Fibroblast of the aortic adventitia (primary cell): ENCODE measurements at places on chromosomes 2 and 18.

DNA sequence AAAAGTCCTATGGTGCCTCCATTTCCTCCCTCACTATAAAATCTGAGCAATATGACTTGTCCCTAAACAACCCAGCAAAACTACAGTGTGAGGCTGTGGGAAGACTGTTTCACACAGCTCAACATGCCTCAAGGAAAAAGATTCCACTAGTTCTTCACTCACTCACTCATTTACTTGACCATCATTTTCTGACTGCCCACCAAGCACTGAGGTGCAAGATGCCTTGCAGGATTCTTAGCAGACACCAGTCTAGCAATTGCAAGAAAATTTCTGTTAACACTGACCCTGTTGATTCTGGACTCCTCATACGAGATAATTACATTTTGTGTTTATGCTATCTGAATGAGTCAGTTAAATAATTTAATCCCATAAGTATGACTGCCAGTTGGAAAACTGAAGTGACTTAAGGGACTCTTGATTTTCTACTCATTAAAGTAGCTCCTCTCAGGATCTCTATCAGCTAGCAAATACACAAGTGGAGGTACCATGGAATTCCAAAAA, 51.9 kb upstream of the PCBP1 start:
- DNase-seq = peak; percentile 15

DNA sequence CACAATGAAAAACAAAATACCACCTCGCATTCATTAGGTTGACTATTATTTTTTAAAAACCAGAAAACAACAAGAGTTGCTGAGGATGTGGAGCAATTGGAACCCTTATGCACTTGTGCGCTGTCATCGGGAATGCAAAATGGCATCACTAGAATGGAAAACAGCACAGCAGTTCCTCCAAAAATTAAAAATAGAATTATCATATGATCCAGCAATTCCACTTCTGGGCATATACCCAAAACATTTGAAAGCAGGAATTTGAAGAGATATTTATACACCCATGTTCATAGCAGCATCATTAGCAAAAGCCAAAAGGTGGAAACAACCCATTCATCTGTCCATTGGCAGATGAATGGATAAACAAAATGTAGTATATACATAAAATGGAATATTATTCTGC, 11.9 kb upstream of the NMUR1 start:
- peak; percentile 58 for DNase-seq

- DNase-seq = no peak
Measured at GRCh38 chr18:79379931-79380815, 15.6 kb upstream of the NFATC1 start.

GRCh38 chr18:21316296-21316695, 74.3 kb downstream of the GREB1L start:
- no peak for DNase-seq

DNA sequence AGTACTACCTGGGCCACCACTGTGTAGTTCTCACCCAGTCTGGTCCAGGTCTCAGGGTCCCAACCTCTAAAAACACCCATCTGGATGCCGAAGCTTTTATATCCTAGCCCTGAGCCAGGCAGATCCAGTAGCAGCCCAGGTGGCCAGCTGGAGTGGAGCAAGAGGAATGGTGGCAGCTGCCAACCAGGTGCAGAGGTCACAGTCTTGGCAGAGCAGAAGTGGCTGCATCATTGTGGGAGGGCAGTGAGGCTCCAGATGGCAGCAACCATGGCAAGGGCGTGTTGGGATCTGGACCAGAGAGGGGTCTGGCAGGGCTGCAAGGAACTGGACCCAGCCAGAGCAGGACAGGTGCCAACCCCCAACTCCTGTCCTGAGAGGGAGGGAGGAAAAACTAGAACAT, 72.2 kb upstream of the AGAP1 start:
- no peak for DNase-seq

GRCh38 chr18:27223526-27224291, 38.6 kb upstream of the CHST9 start:
- DNase-seq = no peak

DNA sequence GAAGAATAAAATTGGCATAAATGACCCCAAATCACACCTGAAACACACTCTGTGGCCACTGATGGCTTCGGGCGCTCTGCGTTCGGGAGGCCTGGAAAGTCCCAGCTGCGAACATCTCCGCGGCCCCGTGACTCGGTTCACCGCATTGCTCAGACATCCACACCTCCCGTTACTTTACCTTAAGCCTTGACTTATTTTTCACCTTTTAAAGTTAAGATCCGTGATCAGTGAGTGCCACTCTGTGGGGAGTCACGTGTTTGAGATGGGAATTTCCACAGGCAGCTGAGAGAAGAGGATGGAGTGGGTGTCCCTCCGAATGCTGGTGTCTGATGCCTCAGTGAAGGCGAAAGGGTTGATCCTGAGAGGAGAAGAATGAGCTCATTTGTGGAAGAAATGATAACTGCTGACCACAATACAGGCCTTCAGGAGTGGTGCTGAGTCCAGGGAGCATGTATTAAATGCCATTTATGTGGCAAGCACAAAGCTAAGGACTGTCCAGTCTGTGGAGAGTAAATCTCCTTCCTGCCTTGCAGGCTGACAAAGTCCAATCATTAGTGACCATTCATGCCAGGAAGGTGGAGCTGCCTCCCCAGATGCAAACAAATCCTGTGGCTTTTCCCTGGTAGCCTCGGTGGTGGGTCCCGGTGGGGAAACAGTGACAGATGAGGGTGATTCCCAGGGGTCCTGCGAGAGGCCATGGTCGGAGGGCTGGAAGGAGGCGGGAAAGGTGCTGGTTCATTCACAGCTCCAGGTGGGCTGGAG, 168.8 kb downstream of the RTP5 start:
- DNase-seq = no peak

DNA sequence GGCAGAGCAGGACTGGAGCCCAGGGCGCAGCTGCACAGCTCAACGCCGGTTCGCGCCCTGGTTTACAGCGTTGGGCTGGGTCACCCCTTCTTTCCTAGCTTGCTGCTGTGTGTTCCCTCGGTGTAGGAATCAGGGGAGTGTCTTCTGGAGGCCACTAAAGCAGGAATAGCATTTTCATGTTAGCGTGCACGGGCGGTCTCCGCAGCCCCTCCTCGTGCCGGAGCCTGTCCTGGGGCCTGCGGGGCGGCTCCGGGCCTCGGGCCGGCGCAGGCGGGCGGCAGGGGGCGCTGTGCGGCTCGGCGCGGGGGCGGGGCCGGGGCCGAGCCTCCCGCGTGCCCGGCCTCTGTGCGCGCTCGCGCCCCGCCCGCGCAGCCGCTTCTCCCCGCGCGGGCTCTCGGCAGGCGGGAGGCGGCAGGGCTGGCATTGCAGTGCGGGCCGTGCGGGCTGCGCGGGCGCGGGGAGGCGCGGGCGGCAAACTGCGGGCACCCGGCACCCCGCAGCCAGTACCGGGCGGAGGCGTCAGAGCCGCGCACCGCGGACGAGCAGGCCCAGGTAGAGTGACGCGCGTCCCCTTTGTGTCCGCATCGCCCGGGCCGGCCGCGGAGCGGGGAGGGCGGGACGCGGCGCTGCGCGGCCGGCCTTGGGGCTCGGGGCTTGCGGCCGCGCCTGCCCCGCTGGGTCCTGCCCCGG, at the start of gene RNF144A:
Gene RNF144A, plus strand, starts transcription at position 342 of the 690 bp plus-strand sequence. CDS start 79,515 bp downstream, outside the sequence.
- DNase-seq = peak; percentile 16

- no peak for DNase-seq
Measured at GRCh38 chr2:23926290-23926749, 603 bp downstream of the ATAD2B start.
